CD4-positive, alpha-beta T cell treated with Interleukin-2 at 100 ng/mL for 4 hours (primary cell): ENCODE measurements at places on chromosomes 4 and X.

DNA sequence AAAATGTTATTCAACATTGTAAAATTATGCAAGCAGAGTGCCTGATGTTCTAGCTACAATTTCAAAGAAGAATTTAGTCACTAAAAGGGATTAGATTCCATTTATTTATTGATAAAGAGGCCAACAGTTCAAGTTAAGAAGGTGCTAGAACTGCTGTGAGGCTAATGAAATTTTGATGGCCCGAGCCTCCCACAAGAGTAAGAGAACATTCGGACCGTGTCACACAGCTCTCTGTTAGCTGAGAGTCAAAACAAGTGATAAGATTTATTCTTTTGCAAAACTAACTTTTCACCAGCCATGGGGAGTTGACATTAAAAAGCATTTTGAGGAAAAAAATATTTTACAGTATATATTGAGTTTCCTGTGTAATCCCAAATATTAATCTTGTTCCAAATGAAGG lies 106.8 kb downstream of the TENM3 start:
- DNase-seq, result no peak

GRCh38 chr4:181682367-181683047 lies 560.7 kb upstream of the TENM3 start:
- no peak for DNase-seq

DNA sequence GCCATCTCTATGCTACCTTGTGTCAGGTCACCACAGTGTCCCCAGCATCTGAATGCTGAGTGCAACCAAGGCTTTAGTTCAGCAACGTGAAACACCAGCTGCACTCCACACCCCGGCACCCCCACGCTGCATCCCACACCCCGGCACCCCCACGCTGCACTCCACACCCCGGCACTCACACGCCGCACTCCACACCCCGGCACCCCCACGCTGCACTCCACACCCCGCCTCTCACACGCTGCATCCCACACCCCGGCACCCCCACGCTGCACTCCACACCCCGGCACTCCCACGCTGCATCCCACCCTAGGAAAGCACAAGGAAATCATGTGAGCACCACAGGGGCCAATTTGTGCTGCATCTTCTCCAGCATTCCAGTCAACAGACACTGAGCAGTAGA lies 199.8 kb upstream of the FRG1 start:
- DNase-seq, result no peak

GRCh38 chrX:138777230-138777629 lies 65.7 kb upstream of the FGF13 start:
- DNase-seq, result no peak

DNA sequence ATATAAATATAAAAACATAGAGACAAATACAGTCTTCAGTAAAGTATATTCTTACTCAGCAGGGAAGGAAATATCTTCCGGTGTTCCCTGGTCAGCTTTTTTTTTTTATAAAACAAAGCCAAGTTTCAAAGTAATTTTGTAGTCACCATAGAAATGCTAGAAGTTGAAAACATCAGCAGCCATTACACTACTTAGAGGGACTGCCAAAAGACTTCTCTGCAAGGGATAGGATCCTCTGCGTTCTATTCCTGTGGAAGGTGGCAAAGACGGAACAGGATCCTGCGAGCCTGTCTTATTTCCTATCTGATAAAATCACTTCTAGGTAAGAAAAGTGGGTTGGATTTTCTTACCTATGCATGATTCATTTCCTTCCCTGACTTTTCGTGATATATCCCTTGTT lies 19.4 kb downstream of the CLDN22 start:
- no peak for DNase-seq

- no peak for DNase-seq
These were observed 278.5 kb upstream of the UGT8 start for GRCh38 chr4:114320126-114320525.

GRCh38 chr4:30601070-30601865 lies 118.9 kb upstream of the PCDH7 start:
- no peak for DNase-seq

DNA sequence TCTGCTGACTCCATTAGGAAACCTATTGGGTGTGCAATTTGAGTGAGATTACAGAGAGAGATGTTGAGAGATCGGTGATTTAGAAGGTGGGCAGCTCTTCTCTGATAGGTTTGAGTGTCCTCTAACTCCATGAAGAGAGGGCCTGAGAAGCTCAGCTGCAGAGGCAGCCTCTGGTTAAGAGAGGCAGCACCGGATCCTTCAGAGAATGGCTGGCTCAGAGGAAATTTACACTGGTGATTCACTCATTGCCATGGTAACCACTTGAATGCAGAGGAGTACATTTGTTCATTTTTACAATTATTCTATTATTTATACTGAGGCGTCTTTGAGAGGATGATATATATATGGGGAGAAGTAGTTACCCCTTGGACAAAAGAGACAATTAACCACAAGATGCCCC lies 171.7 kb downstream of the PDGFRA start:
- no peak for DNase-seq

DNA sequence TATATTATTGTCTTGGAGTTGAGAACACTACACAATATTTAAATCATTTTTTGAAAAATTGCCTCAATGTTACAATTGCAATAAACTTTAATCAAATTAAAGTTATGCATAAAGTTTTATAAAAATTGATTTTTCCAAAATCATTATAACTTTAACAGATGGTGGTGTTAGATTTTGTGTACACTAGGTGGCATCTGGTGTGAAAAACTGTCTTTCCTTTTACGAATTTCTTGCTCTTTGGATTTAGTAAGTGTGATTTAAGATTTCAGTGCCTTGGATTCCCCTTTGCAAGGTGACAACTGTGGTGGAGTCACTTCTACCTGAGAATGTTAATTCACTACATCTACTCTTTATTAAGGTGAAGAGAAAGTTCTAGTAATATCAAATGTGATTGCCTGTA lies 91.6 kb downstream of the AREG start:
- no peak for DNase-seq

DNA sequence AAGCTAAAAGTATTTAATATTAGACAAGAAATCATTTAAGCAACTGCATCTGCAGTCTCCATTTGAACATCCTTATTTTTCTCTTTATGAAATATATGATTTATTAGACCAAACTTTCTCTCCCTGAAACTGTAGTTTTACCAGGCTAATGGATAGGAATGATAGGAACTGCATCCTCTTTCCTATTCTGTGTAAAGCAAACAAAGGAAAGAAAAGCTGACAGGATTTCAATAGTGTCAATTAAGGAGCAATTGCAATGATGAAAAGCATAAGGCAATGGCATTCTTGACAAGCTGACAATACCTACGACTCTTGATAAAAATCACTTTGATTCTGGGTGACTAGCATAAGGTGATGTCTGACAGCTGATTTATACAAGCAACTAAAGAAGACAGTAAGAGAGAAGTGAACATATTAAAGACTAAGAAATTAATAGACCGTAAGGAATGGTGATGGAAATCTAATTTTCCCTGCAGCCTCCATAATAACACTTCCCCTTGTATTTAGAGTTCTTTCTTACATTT lies 502.5 kb downstream of the TECRL start:
- DNase-seq, result no peak

DNA sequence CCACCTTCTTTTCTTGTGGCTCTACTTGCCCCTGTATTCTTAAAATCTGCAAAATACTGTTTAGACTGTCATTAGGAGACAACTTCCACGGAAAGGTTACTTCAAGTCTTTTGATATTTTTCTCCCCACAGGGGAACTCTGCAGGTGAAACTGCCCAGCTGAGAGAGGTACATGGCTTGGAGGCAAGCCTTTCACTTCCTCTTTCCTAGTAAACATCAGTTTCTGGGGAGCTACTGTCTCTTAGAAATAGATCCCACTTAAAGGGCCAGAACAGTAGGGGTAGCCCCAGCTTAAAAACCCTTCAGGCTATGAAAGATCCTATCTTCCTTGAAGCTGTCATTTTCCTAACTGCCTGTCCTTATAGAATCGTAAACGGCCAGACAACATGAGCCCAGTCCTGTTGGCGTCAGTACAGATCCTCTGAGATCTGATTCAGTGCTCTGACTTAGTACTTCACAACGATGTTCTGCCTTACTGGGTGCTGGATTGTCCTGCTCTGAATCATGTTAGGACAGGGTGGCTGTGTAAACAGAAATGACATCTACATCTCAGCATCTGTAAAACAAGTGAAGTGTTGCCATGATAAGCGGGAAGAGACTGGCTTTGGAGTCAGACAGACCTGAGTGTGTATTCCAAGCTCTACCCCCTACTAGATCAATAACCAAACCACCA lies 102.1 kb downstream of the ITIH6 start:
- no peak for DNase-seq

GRCh38 chr4:171478181-171478580 lies 335.0 kb upstream of the GALNTL6 start:
- DNase-seq, result no peak

DNA sequence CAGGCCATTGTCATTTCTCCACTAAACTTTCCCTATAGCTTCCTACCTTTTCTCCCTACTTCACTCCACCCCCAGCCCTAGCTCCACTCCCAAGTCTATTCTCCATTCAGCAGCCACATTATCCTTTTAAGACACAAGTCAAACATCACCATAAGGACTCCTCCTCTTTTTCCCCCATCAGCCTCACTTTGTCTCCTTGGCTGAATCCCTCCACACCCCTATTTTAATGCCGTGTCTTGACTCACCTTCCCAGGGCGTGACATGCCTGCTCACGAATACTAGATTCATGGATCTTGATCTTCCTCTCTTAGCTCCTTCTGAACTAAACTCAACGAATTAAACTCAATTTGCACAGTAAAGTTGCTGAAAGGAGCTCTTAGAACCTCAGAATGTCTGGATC lies 281.9 kb downstream of the PTTG2 start:
- DNase-seq, result no peak

GRCh38 chr4:76562161-76562560 lies 127.1 kb downstream of the SHROOM3 start:
- no peak for DNase-seq

- no peak for DNase-seq
These were observed 285.5 kb upstream of the PCDH10 start for GRCh38 chr4:132863619-132864018.

DNA sequence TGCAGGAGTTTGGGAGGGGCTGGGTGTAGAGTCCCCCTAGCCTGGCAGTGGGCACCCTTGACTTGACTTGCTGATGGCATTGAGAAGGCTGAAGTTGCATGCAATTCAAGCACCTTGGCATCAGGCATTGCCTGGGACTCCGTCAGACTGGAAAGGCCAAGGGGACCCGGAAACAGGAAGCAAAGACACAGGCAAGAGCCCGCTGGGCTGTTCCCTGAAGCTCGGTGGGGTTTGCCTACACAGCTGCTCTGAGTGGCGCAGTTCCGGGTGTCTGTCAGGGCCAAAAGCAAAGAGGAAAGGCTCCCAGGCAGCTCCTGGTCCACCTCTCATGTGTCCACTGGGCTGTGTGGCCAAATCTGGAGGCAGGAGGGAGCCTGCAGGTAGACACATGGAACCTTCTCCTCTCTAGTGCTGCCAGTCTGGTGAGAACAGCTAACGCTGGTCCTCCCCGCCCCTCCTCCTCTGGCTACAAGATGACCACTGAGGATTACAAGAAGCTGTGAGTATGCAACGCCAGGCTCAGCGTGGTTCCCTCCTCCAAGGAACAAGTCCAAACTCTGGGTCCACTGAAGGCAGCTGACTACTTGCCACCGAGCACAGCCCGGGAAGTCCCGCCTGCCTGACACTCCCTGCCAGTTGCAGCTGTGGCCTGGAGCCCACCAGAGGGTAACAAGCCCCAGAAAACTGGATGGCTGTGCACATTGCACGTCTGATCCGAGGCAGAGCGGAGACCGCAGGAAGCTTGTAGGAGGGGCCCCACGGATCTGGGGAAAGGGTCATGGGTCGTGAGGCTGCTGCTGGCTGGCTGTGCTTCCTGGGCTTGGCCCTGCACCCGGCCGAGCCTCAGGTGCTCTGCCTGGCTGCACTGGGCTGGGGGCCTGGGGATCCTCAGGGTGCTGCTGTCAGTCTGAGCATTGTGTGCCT lies 20.1 kb downstream of the ZNF185 start:
- no peak for DNase-seq

DNA sequence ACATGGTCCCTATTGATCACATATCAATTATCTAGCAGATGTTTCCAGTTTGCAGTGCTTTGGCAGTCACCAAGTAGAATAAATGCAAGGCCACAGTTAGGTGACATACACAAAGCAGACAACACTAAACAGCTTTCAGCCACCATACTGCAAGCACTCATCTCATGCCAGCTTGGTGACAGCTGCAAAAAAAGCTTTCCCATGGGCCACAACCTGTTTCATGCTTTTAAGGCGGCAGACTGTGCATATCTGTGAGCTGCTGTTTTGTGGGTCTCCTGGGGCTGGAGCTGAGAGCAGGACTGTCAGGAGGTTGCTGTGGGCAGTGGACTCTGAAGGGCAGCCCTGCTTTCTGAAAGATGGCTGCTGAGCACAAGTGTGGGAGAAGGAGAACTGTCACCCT lies 82.6 kb downstream of the FHDC1 start:
- no peak for DNase-seq

DNA sequence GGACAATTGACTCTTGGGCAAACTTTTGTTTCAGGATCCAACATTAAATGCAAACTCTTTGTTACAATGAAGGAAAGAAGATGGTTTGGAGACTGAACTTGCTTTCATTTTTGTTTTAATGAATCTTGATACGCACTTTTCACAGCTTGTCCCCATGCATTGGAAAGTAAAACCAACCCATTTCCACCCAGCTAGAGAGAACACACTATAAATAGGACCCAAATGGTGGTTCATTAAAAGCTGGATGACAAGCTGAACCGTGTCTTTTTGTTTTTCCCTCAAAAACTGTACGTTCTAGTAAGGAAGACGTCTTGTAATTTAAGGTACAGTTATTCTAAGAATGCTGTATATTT lies 95.3 kb upstream of the EGFL6 start:
- DNase-seq, result peak; percentile 26

- DNase-seq, result no peak
These were observed 73.2 kb downstream of the ENOX2 start for GRCh38 chrX:130829526-130830515.

DNA sequence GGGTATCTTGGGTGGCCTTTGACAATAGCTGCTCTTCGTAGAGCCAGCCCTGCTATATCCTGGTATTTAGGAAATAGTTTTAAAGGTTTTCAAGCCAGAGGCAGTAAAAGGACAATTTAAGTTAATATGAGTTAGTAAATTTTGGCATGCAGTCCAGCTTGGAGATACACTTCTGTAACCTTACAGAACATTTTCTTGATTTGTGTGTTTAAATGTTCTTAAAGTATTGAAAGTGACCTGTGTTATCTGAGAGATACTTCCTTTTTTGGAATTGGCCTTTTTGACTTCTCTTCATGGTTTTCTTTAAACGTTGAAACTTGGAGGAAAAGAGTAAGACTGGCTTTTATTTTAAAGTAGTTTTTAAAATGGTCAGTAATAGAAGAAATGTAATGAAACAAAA lies 25.5 kb downstream of the PDLIM5 start:
- DNase-seq, result no peak

DNA sequence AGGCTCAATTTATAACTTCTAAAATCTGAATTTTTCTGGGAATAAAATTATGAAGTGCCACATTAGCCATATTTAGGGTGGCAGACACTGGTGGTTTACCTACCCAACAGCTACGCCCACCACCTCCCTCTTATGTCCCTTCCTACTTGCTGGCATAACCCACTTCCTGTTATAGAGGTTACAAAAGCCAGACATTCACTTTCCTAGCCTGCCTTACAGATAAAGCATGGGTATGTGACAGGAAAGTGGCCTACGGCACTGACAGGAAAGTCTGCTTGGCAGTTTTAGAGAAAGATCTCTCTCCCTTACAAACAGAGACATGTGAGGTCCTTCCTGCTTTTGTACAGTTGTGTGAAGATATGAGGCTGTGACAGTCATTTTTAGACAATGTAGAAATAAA lies 12.4 kb downstream of the DDX53 start:
- no peak for DNase-seq
